ENCODE measurements at places on chromosomes 5 and 9.

- no peak for DNase-seq
Measured at GRCh38 chr9:78871452-78872331, 574.8 kb downstream of the PSAT1 start.

DNA sequence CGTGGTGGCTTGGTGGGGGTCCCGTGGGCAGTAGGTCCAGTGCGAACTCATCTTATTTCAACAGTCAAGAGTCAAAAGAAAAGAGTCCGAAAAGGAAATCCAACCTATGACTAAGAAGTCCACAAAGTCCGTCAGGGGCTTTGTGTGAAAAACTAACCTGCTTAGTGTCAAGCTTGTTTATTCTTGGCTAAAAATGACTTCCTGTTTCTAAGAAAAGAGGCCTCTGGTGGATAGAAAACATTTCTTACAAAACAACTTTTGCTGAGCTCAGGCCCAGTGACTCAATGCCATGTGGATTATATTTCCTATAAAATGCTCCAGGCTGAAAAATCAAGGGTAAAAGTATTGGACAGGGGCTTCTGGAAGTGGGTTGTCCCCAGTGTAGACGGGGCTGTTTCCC lies 105.9 kb downstream of the GADD45G start:
- no peak for DNase-seq

DNA sequence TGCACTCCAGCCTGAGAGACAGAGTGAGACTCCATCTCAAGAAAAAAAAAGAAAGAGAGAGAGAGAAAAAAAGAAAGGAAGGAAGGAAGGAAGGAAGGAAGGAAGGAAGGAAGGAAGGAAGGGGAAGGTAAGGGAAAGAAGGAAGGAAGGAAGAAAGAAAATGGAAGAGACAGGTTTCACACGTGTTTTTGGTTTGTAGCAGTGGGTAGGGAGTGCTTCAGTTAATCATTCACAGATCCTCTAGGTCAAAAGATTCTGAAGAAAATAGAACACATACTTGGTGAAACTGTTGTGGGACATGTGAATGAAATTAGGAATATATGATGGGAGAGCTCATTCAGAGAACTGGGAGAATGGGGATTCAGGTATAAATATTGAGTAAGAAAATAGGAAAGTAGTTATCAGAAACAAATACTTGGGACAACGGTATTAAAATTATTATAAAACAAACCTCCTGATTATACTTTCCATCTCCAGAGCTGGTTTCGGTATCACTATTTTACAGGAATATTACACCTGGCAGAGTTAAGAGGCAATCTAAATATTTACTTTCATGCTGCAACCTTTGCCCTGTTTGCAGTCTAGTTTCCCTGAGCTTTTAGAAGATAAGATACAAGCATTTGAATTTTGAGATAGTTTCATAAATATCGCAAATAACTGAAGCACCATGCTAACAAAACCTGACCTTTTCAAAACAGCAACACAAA lies 37.2 kb downstream of the MARVELD2 start:
- no peak for DNase-seq

DNA sequence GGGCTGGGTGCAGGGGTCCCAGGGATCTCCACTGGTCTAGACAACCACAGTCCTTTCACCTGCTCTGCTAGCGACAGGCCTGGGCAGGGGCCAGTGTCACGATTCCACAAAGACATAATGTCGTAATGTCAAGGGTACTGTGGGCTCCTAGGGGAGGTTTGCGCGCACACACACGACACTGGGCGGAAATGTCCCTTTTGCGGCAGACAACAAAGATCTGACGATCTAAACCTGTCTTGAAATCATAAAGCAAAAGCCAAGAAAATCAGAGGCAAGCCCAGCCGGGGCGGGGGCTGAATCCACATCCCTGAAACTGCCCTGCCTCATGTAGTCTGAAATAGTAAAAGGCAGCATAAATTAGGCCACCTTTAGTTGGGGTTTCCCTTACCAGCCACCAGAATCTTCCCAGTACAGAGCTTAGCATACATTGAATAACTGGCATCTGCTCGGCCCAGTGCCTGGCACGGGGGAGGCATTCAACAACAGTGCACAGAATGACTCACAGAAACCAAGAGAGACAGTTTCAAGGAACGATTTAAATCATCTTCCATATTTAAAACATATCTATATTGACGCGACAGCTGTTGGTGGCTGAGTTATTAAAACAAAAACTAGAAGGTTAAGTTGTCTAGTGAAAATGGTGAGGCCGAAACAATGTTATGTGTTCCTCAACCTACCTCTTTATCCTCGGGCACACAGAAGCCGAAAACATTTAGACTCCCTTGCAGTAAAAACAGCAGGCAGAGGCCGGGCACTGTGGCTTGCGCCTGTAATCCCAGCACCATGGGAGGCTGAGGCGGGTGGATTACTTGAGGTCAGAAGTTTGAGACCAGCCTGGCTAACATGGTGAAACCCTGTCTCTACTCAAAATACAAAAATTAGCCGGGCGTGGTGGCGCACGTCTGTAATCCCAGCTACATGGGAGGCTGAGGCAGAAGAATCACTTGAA lies 151.0 kb downstream of the MYO10 start:
- DNase-seq: no peak

GRCh38 chr5:10704949-10705621 lies 55.9 kb downstream of the DAP start:
- DNase-seq: no peak

DNA sequence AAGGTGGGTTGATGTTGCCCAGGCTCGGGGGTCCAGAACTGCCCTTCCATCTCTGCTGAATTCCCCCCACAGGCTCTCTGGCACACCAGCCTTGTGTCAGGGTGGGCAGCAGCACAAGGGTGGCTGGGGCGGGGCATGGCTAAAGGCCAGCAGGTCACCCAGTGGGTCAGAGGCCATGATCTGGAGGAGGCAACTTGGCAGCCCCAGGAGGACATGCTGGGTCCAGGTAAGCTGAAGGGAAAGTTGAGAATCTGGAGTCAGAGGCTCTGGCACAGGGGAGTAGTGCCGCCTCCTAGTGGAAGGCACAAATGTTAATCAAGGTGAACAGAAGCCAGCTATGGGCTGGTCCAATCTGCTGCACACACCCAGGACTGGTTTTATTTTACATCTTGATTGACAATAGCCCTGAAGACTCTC lies 6.2 kb downstream of the TMEM8B start:
- no peak for DNase-seq

- no peak for DNase-seq
Measured at GRCh38 chr5:71988808-71989207, 118.5 kb upstream of the MAP1B start.

GRCh38 chr5:108129129-108129528 lies 252.8 kb downstream of the FBXL17 start:
- DNase-seq: no peak

GRCh38 chr5:160619381-160619780 lies 197.7 kb downstream of the PTTG1 start:
- no peak for DNase-seq

DNA sequence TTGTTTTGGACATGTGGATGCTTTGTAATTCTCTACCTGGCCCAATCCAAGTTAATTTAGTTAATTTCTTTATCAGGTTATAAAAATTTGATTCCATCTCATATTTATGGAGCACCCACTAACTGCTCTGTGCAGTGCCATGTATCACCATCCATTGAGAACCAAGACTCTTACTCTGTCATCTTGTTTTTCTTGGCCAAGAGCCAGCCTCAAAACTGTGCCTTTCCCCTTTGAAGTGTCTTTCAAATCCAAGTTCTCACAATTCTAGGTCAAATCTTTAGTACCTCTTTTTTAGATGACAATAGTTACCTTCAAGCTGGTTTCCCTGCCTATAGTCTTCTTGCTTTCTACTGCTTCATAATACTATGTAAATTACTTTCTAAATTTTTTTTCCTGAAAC lies 3.2 kb downstream of the COMMD10 start:
- DNase-seq: no peak

GRCh38 chr5:132027027-132027426 lies 15.6 kb upstream of the ACSL6 start:
- no peak for DNase-seq

DNA sequence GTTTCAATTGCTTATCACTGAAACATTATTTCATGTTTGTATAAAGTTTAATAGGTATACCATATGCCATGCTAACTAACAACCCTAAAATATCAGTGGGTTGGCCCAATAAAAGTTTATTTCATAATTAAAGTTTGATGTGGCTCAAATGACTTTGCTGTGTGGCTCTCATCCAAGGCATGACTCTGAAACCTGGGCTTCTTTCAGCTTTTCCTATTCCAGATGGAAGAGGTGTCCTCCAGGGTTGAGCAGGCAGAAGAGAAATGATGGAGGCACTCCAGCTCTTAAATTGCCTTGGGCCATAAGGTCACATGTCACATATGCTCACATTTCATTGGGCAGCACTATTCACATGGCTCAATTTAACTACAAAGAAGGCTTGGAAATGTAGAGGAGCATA lies 101.9 kb downstream of the MACIR start:
- DNase-seq: no peak

DNA sequence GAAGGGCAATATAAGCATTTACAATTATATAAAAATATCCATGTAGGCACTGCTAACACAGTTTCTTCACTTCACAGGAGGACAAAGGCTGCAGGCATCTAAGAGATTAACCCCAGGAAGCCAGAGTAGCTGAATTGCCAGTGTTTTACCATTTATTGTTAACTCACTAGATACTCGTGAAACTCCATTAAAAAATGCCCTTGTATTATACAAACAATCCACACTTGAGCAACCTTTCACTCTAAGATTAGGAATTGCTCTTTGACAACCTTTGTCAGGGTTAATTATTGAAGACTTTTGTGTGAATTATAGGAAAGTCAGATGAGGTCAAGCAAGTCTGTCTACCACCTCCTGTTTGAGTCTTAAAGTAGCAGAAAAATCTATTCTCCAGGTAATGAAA lies 317.8 kb downstream of the ADGRV1 start:
- no peak for DNase-seq

DNA sequence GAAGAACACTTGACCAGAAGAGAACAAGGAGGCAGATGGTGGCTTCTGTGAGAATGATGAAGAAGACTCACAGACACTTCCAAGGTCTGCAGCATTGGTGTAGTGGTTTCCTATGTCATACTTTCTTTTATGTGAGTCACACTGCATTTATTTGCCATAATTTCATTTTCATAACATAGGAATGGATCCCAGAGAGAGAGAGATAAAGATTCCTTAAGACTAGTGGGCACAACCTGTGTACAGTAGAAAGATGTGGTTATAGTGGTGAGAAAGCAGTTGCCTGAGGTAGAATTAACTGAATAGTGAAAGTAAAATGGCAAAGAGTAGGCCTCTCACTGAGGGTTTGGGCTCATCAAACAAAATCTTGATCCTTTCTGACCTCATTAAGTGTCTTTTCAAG lies 7.6 kb upstream of the CCDC152 start:
- no peak for DNase-seq

GRCh38 chr9:18638371-18639249 lies 164.7 kb downstream of the ADAMTSL1 start:
- no peak for DNase-seq

- DNase-seq: no peak
Measured at GRCh38 chr5:31075981-31076380, 117.5 kb upstream of the CDH6 start.

DNA sequence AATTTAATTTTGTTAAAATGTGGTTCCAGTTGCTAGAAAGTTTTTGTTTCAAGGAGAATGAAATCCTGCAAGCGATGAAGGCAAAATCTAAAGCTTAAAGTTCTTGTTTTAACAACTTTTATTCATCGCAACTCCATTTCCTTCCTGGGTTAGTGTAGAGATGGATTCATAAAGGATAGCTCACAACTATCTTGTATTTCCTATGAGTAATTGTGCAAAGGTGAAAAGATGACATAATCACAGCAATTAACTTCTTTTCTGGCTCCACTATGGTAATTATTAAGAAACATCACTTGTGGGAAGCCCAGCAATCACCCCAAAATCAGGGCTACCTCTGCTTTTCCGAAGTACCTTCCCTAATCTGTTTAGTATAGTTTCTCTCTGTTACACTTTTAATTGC lies 80.8 kb upstream of the SEMA6A start:
- no peak for DNase-seq

DNA sequence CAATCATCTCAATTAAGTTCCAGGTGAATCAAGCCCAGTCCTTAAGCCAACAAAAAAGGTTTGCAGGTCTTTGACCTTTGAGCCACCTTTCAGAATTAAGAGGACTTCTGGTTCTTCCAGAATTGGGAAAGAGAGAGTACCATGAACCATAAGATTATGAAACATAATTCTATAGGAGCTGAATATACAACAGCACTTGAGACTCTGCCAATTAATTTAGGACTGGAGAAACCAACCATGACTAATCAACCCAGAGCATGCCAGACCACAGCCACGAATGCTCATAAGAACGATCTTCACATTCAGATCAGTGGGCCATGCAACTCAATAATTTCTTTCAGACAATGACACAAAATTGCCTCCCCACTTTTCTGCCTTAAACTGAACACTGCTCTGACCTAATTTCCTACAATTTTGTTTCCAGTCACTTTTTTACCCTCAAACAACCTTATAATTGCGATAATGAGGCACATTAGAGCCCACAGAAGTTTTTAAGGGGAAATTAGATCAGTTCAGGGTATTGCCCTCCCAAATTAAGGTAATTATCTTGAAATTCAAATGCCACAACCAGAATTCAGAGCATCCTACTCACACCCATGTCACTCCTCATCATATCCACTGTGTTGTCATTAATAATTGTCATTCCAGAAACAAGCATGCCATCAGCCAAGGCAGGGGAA lies 213.4 kb downstream of the ATPSCKMT start:
- no peak for DNase-seq

DNA sequence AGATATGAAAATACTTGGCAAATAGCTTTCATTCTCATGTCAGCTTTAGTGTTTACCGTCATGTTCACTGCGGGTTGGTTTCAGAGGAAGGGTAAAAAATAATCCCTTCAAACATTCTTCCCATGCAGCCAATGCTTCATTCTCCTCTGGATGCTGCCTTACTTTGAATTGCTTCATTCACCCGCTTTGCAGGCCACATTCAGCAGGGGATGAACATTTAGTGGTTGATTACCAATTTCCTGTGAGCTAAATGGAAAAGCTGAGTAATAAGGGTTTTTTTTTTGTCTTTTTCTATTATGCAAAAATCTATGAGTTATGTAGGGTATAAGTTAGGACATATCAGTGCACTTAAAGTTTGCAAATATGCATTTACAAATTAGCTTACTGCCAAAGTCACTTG lies 96.3 kb upstream of the MEF2C start:
- DNase-seq: no peak

GRCh38 chr9:21016701-21017491 lies 14.5 kb downstream of the HACD4 start:
- DNase-seq: no peak

- no peak for DNase-seq
Measured at GRCh38 chr5:143152445-143152844, 251.0 kb downstream of the NR3C1 start.

- no peak for DNase-seq
Measured at GRCh38 chr5:56208681-56209080, 24.4 kb downstream of the ANKRD55 start.
